ENCODE measurements at places on chromosomes 11 and 22.

- H3K4me1 ChIP-seq = peaks cover 28% of the 10 kb centered on the region
- H3K27ac ChIP-seq = no peak within 1 kb of the TSS
- DNase-seq = no peak
- no peak within 1 kb of the TSS for H3K4me3 ChIP-seq
- peaks cover 8% of the 10 kb centered on the region for H3K27me3 ChIP-seq
- no peaks in the 10 kb centered on the region for H3K36me3 ChIP-seq
Observed at GRCh38 chr11:33891714-33892327, at the start of gene LMO2. LMO2 (minus strand) TSS chr11:33892076; CDS start chr11:33869716, 22,360 bp downstream.

GRCh38 chr11:6663794-6664469, 8.3 kb upstream of the DCHS1 start:
- no peaks in the 10 kb centered on the region for H3K27me3 ChIP-seq
- H3K27ac ChIP-seq = no peak overlapping the region
- no peaks in the 10 kb centered on the region for H3K4me1 ChIP-seq
- DNase-seq = no peak
- no peak overlapping the region for H3K4me3 ChIP-seq

GRCh38 chr11:30594646-30595411, 8.7 kb upstream of the MPPED2 start:
- no peaks in the 10 kb centered on the region for H3K27me3 ChIP-seq
- DNase-seq = no peak
- no peak overlapping the region for H3K27ac ChIP-seq

DNA sequence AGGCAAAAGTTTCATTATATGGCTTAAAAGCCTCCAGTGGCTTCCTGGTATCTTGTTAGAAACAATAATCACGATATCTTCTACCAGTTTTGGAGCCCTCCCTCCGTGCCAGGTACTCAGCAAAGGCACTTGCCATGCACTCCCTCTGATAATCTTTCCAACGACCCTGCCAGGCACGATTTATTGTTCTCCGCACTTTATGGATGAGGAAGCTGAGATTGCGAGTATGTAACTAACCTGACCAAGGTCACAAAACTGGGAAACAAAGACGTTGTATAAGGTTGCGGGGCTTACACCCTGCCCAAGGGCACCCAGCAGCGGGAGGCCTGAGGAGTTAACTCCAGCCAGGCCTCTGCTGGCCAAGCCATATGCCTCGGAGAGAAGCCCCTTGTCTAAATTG, 218.1 kb downstream of the SNX19 start:
- H3K4me1 ChIP-seq = no peaks in the 10 kb centered on the region
- no peaks in the 10 kb centered on the region for H3K36me3 ChIP-seq
- DNase-seq = no peak
- H3K27me3 ChIP-seq = no peaks in the 10 kb centered on the region
- no peak overlapping the region for H3K27ac ChIP-seq

GRCh38 chr22:49536571-49537131, 291.0 kb downstream of the BRD1 start:
- peaks cover 3% of the 10 kb centered on the region for H3K36me3 ChIP-seq
- no peaks in the 10 kb centered on the region for H3K27me3 ChIP-seq
- no peak overlapping the region for H3K27ac ChIP-seq
- H3K4me1 ChIP-seq = no peaks in the 10 kb centered on the region

- H3K27me3 ChIP-seq = no peaks in the 10 kb centered on the region
- H3K4me3 ChIP-seq = no peak overlapping the region
- H3K4me1 ChIP-seq = no peaks in the 10 kb centered on the region
- no peak overlapping the region for H3K27ac ChIP-seq
Observed at GRCh38 chr11:111846636-111847035, 24.7 kb downstream of the ALG9 start.

DNA sequence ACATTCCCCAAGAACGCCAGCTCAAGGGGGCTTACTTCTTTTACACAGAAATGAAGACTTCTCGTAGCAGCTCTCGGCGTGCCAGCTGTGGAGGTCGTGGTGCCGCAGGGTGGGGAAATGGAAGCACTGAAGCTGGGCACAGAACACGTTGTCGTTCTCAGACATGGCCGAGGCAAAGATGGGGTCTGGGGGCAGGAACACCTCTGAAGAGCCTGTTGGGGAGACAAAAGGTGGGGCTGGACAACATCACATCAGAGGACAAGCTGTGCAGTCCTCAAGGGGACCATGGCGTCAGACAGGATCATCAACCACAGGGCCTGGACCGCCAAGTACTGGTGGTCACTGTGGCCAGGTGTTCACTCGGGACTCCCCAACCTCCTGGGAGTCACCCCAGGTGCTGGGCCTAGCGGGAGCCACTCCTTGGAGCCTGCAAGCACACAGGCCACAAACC, 65.2 kb downstream of the DGCR2 start:
- H3K4me1 ChIP-seq = no peaks in the 10 kb centered on the region
- no peaks in the 10 kb centered on the region for H3K27me3 ChIP-seq
- H3K4me3 ChIP-seq = no peak overlapping the region
- no peak for DNase-seq
- H3K27ac ChIP-seq = no peak overlapping the region
- peaks cover 76% of the 10 kb centered on the region for H3K36me3 ChIP-seq

- H3K27ac ChIP-seq = no peak overlapping the region
- H3K27me3 ChIP-seq = no peaks in the 10 kb centered on the region
- peaks cover 3% of the 10 kb centered on the region for H3K4me1 ChIP-seq
Observed at GRCh38 chr11:3049430-3050243, 7.6 kb downstream of the CARS1 start.

GRCh38 chr11:9498457-9499078, 37.8 kb downstream of the ZNF143 start:
- H3K27ac ChIP-seq = no peak overlapping the region
- DNase-seq = no peak
- H3K27me3 ChIP-seq = no peaks in the 10 kb centered on the region

DNA sequence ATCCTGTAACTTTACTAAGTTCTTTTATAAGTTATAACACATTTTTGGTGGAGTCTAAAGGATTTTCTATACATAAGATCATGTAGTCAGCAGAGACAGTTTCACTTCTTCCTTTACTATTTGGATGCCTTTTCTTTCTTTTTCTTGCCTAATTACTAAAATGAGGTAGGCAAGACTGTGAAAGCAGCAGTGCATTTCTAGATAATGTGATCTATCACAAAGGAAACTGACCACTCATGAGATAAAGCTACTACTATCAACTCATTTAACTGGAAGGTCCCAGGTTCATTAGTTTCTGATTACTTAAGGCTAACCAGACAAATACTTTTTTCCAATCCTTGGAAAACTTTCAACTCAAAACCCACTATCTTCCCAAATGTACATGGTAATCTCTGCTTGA, 196.2 kb upstream of the E2F8 start:
- no peak overlapping the region for H3K4me3 ChIP-seq
- no peaks in the 10 kb centered on the region for H3K27me3 ChIP-seq
- no peaks in the 10 kb centered on the region for H3K36me3 ChIP-seq
- DNase-seq = no peak
- H3K4me1 ChIP-seq = no peaks in the 10 kb centered on the region

DNA sequence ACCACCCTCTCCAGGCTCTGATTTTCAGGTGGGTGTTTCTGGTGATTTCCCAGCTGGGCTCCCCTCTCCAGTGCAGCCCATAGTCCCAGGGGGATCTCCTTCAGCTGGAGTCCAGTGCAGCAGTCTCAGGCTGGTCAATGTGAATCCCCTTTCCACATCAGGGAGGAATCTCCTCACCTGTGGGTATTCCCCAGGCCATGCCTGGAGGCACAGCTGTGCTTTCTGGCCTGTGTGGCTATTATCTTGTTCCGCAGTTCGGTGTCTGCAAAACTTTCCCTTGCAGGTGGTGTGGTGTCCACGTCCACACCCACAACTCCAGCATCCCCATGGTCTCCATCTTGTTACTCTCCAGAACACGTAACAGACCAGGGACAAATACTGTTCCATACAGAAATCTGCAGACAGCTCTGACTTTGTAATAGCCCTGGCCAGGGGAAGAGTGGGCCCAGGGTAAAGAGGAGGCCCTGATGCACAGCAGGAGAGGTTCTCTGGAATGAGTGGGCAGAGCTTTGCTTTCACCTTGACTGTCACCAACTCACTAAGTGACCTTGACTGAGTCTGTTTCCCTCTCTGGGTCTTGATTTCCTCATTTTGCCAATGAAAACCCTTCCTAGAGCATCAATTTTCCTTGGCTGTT, 183.2 kb downstream of the CSNK2A3 start:
- H3K27me3 ChIP-seq = no peaks in the 10 kb centered on the region
- H3K4me1 ChIP-seq = no peaks in the 10 kb centered on the region
- H3K27ac ChIP-seq = no peak overlapping the region
- H3K36me3 ChIP-seq = no peaks in the 10 kb centered on the region
- no peak for DNase-seq

DNA sequence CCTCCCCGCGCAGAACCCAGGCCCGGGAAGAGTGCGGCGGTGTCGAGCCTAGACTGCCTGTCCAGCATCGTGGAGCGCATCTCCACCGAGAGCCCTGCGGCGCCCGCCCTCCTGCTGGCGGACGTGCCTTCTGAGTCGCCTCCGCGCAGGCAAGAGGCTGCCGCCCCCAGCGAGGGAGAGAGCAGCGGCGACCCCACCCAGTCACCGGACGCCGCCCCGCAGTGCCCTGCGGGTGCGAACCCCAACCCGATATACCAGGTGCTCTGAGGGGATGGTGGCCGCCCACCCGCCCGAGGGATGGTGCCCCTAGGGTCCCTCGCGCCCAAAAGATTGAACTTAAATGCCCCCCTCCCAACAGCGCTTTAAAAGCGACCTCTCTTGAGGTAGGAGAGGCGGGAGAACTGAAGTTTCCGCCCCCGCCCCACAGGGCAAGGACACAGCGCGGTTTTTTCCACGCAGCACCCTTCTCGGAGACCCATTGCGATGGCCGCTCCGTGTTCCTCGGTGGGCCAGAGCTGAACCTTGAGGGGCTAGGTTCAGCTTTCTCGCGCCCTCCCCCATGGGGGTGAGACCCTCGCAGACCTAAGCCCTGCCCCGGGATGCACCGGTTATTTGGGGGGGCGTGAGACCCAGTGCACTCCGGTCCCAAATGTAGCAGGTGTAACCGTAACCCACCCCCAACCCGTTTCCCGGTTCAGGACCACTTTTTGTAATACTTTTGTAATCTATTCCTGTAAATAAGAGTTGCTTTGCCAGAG, 2.0 kb downstream of the MYOD1 start:
- H3K4me1 ChIP-seq = no peaks in the 10 kb centered on the region
- H3K27me3 ChIP-seq = peaks cover 76% of the 10 kb centered on the region
- DNase-seq = no peak
- H3K36me3 ChIP-seq = no peaks in the 10 kb centered on the region
- no peak overlapping the region for H3K4me3 ChIP-seq
- H3K27ac ChIP-seq = no peak overlapping the region

GRCh38 chr11:36012979-36013378, 69.1 kb downstream of the LDLRAD3 start:
- H3K27ac ChIP-seq = no peak overlapping the region
- no peaks in the 10 kb centered on the region for H3K4me1 ChIP-seq
- H3K4me3 ChIP-seq = no peak overlapping the region
- no peaks in the 10 kb centered on the region for H3K36me3 ChIP-seq
- H3K27me3 ChIP-seq = no peaks in the 10 kb centered on the region

DNA sequence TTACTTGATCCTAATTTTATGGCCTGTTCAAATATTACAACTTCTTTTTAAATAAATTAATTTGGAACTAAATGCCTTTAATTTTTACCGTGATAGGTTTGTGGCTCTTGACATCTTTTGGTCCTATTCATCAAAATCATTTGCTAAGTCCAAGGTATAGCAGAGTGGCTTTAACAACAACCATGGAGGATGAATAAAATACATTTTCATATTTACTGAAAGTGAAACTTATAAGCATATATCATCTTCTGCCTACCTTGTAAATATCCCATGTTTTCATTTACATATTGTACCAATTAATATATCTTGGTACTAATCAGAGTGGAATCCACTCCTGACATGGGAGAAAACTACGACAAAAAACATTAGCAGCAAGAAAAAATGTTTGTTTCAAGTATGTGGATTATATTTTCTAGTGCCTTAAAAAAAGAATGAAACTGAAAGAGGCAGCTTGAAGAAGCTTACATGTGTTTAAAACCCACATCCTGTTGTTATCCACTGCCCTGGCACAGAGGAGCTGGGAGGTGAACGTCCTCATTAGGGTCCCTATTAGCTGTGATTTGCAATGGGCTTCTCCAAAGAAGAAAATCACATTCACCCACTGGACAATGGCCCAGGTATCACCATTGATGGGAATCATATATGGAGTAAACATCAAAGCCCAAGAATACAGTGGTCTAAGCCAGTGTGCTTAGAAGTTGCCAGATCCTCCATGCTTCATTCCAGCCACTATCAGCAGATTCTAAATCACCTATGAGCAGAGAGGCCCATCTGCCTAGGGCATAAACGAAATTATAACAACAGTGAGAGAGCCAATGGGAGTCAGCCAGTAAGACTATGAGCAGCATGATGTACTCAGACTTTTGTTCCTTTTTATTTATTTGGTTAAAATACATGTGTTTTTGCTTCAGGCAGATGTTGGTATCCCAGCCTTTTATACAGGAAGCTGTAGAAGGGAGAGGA, 84.7 kb downstream of the MAML2 start:
- H3K36me3 ChIP-seq = no peaks in the 10 kb centered on the region
- H3K4me1 ChIP-seq = peaks cover 56% of the 10 kb centered on the region
- H3K27me3 ChIP-seq = no peaks in the 10 kb centered on the region
- peak overlapping the region; percentile 92 for H3K27ac ChIP-seq
- DNase-seq = peak; percentile 56

- no peak for DNase-seq
- H3K27ac ChIP-seq = peak overlapping the region; percentile 31
- no peaks in the 10 kb centered on the region for H3K36me3 ChIP-seq
- peaks cover 66% of the 10 kb centered on the region for H3K27me3 ChIP-seq
- no peak overlapping the region for H3K4me3 ChIP-seq
- peaks cover 13% of the 10 kb centered on the region for H3K4me1 ChIP-seq
Observed at GRCh38 chr11:1573903-1574237, 1.8 kb upstream of the DUSP8 start.

- H3K4me3 ChIP-seq = no peak overlapping the region
- H3K27me3 ChIP-seq = peaks cover 11% of the 10 kb centered on the region
- H3K36me3 ChIP-seq = no peaks in the 10 kb centered on the region
- H3K4me1 ChIP-seq = no peaks in the 10 kb centered on the region
- H3K27ac ChIP-seq = no peak overlapping the region
- no peak for DNase-seq
Observed at GRCh38 chr22:28892175-28892731, 8.9 kb downstream of the ZNRF3 start.

- no peak for DNase-seq
- H3K4me3 ChIP-seq = no peak overlapping the region
- H3K27me3 ChIP-seq = no peaks in the 10 kb centered on the region
- no peak overlapping the region for H3K27ac ChIP-seq
Observed at GRCh38 chr11:128803449-128804245, 63.4 kb downstream of the KCNJ1 start.

- no peaks in the 10 kb centered on the region for H3K4me1 ChIP-seq
- H3K27me3 ChIP-seq = peaks cover 51% of the 10 kb centered on the region
- no peak for DNase-seq
- H3K36me3 ChIP-seq = no peaks in the 10 kb centered on the region
- no peak overlapping the region for H3K27ac ChIP-seq
Observed at GRCh38 chr22:33919391-33920196, 682 bp downstream of the LARGE1 start.

GRCh38 chr11:78244546-78245255, 56.0 kb downstream of the USP35 start:
- H3K4me1 ChIP-seq = no peaks in the 10 kb centered on the region
- no peak overlapping the region for H3K27ac ChIP-seq
- no peak overlapping the region for H3K4me3 ChIP-seq
- no peaks in the 10 kb centered on the region for H3K27me3 ChIP-seq
- H3K36me3 ChIP-seq = peaks cover 27% of the 10 kb centered on the region
- DNase-seq = no peak

- H3K4me3 ChIP-seq = no peak overlapping the region
- no peak overlapping the region for H3K27ac ChIP-seq
- no peaks in the 10 kb centered on the region for H3K27me3 ChIP-seq
Observed at GRCh38 chr11:100625041-100625440, 62.0 kb upstream of the ARHGAP42 start.

- DNase-seq = no peak
- H3K36me3 ChIP-seq = peaks cover 8% of the 10 kb centered on the region
- H3K4me3 ChIP-seq = no peak overlapping the region
- peaks cover 23% of the 10 kb centered on the region for H3K4me1 ChIP-seq
- no peak overlapping the region for H3K27ac ChIP-seq
- no peaks in the 10 kb centered on the region for H3K27me3 ChIP-seq
Observed at GRCh38 chr11:3984896-3985295, 109.7 kb upstream of the RRM1 start.
